ENCODE measurements at places on chromosomes 6 and 20.

DNA sequence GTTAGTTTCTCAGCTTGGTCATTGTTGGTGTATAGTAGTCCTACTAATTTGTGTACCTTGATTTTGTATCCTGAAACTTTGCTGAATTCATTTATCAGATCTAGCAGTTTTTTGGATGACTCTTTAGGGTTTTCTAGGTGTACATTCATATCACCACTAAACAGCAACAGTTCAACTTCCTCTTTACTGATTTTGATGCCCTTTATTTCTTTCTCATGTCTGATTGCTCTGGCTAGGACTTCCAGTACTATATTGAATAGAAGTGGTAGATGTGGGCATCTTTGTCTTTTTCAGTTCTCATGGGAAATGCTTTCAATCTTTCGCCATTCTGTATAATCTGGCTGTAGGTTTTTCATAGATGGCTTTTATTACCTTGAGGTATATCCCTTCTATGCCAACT, 61.3 kb upstream of the HEY2 start:
- no peak for DNase-seq

DNA sequence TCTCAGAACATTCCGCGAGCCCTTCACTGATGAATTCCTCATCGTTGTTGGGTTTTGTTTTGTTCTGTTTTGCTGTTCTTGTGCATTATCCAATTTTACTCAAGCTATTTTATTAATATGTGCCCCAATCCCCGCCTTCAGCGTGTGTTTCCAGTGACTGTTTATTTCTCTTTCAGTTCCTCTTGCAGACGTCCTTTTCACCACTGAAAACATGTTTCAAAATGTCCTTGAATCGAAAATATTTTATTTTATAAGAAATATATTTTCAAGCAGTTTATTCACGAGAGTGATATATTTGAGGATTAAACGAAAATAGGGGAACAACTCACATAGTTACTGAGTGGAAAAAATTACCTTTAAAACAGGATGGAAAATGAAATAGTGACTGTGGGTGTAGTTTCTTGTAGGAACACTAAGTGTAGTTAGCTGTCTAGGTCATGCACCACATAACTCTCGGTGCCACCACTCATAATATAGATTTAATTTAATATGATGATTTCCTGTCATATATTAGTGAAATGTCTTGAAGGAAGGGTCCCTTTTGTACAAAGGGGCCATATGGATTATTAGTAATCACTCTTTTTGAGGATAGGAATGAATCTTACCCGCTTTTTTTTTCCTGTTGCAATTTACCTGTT, 45.3 kb upstream of the HDDC2 start:
- no peak for DNase-seq

DNA sequence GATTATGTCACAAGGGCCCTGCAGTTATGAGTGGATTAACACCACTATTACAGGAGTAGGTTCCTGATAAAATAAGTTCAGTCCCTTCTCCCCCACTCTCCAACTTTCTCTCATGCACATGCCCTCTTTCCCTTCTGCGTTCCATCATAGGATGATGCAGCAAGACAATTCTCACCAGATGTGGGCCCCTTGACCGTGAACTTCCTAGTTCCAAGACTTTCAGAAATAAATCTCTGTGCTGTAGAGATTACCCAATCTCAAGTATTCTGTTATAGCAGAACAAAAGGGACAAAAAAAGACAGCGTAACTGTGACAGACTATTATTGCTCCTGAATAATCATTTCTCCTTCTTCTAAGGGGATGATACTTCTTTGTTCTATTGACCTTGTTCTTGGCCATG, 33.8 kb upstream of the TMEM244 start:
- DNase-seq: no peak

GRCh38 chr20:13174402-13174801, 46.7 kb upstream of the ISM1 start:
- DNase-seq: no peak

DNA sequence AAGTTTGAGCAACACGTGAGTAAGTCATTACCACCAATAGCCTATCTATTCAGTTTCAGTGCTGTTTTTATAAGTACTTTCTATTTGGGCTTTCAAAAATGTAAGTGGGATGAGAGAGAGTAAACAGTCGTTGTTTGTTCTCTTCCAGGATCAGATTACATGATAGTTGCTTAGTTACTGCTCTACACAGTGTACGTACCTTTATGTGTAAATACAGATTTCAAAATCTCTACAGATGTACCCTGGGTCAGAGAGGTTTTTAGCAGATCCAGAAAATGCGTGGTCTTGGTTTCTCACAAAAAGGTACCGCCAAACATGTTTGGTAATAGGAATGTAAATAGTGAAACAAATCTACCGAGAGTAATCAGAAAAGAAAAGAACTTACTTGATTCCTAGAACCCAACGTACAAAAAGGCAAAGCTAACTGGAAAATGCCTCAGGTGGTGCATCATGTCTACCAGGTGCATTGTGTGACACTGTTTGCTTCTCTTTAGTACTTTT, 421.1 kb downstream of the BCKDHB start:
- no peak for DNase-seq

GRCh38 chr6:139290787-139291311, 949 bp downstream of the TXLNB start:
- DNase-seq: no peak

- no peak for DNase-seq
Measured at GRCh38 chr20:58905236-58905635, 52.7 kb downstream of the GNAS start.

DNA sequence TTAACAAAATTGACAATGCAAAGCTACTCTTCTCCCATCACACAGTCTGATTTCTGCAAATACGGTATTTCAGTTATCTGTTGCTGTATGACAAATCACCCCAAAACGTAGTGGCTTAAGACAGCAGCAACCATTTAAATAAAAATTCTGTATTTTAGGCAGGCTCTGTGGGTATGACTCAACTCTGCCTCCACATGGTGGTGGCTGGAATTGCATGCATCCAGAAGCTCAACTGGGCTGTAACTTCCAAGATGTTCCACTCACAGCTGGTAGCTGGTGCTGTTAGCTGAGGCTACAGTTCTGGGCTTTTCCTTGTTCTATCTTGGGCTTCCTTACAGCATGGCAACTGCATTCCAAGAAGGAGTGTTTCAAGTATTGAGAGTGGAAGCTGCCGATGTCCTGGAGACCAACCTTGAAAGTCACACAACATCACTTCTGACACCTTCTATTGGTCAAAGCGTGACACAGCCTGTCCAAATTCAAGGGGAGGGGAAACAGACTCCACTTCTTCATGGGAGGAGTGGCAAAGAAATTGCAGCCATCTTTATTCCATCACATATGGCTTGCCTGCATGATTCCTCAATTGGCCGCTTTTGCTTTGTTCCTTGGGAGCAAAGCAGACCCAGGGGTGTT, 39.7 kb upstream of the TULP1 start:
- DNase-seq: peak; percentile 46

DNA sequence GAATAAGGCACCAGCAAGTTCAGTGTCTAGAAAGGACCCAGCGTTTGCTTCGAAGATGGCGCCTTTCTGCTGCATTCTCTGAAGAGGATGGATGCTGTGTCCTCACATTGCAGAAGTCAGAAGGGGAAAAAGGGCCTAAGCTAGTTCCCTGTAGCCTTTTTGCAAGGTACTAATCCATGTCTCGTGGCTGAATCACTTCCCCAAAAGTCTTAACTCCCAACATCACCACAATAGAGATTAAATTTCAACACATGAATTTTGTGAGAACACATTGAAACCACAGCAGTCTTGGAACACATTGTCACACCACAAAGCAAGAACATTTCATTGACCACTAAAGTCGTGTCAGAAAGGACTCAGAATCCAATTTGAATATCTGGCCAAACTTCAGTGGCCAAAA, 42.1 kb downstream of the KLHL31 start:
- DNase-seq: no peak

- no peak for DNase-seq
Measured at GRCh38 chr6:149961728-149962425, 1.9 kb upstream of the ULBP1 start.

GRCh38 chr6:135129136-135129856, 51.8 kb upstream of the MYB start:
- DNase-seq: no peak

DNA sequence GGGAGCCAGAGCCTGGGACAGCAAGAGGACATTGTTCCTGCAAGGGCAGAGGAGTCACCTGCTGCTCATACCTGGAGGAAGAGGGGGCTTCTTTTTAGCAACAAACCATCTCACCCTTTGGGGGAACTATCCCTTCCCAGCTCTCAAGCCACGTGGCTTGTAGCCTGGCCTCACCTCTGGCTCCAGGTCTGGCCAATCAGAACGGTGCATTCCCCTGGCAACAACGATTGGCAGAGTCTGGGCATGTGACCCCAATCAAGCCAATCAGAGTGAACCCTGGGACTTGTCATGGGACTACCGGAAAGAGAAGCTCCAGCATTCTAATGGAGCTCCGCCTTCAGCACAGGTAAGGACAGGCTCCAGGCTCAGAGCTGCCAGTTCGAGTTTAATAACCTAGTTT, 33.6 kb downstream of the KCNB1 start:
- no peak for DNase-seq

DNA sequence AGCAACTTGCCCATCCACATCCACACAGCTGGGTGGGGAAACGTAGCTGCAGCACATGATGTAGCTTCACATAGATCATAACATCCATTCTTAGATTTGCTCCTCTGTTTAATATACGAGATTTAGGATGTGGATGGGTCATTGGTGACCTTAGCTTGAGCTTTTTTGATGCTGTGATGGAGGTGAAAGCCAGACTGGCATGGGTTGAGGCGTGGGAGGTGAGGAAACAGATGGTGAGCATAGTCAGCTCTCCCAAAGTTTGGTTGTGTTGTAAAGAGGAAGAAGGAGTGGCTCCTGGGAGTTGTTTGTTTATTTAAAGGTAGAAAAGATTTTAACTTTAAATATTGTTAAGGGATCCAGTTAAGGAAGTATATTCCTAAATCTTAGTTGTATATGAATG, 5.3 kb downstream of the ARFGEF2 start:
- no peak for DNase-seq

DNA sequence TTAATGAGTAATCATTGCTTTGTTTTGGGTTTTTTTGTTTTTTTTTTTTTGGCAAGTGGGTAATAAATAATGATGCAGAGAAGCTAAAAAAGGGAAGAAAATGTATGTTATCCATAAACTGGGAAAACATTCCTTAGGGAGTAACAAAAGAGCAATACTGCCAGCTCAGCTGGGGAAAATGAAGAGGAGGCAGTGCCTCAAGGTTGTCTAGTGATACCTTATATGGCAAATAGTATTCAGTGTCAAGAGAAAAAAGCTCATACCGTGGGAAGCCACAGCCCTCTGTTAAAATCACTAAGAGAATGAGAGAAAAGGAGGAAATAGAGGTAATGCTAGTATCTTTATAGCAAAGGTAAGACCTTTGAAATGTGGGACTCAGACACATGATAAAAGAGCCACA, 47.1 kb upstream of the SMLR1 start:
- no peak for DNase-seq

- no peak for DNase-seq
Measured at GRCh38 chr6:75488033-75488432, 5.6 kb downstream of the FILIP1 start.

DNA sequence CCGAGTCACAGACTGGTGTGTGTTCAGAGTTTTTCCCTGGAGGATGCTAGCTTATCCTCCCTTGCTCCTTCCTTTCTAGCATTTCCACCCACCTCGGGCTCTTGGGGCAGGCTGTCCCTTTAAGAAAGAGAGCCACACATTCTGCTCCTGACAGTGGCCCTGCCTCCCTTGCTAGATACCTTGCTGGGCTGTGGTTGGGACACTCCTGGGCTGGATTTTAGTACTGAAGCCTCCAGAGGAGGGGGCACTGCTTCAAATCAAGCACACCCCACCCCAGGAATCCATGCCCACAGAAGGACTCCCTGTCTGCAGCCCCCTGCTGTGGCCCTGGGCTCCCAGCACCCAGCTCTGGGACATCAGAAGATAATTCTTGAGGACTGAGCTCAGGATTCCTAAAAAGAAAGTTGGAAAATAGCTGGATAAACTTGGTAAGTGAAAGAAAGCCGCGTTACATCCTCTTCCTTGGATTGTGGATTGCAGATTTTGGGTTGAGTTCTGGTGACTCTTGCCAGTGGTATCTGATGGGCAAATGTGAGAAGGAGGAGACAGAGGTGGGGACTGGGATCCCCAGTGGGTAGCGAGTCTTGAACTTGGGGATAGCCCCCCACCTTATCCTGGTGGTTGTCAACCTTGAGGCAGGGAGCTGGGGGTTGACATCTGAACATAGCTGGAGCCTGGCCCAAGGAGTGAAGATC, 29.0 kb downstream of the DAAM2 start:
- no peak for DNase-seq

GRCh38 chr6:46191961-46192360, 21.2 kb upstream of the ENPP5 start:
- DNase-seq: no peak

GRCh38 chr6:95017922-95018321, 559.4 kb upstream of the MANEA start:
- DNase-seq: no peak

DNA sequence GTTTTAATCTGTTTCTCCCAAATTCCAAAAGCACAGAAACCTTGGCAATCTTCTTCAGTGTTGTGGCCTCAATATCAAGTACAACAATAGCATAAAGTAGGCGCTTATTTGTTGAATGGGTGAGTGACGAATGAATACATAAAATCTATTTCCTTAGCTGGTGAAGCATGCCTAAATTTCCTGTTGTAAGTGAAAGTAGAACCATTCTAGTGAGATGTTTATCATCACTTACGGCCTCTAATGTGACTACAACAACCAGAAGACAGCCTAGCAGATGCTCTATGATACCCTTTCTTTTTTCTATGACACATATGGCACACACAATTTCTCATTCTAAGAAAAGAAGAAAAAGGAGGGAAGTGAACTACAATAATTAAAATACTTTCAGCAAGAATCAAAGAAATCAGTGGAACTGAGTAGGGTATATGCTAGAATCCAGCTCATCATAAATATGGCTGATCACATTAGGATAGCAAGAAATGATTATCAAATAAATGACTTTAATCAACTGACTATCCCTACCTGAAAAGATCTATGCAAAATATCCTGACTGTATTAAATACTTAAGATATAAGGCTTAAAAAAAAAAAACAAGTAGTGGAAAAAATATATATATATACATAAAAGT, 67.4 kb downstream of the BTBD9 start:
- DNase-seq: no peak

GRCh38 chr20:14384416-14385175, 47.2 kb upstream of the FLRT3 start:
- no peak for DNase-seq

DNA sequence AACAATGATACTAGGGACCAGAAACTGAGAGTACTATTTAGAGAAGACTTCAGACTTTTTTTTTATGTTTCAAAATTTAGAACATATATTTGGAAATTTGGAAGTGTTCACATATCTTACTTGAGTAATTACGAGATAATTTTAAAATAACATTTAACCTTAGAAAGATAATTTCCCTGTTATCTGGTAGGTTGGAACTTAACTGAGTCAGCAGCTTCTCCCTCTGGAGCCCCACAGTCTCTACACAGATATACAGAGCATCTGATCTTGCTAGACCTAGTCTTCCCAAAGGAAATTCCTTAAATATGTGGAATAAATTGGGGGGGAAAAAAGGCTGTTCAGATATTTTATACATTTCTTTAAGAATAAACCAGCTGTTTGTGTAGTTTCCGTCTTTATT, 48.6 kb downstream of the TSPYL4 start:
- DNase-seq: no peak

Measured in stimulated activated CD4-positive, alpha-beta T cell treated with anti-CD3 and anti-CD28 coated beads, TNF-alpha, amount 100 ng/mL, for 48 hours (primary cell).